ENCODE measurements at places on chromosomes 4 and X.
A peak's percentile ranks its signal among the peaks of the same experiment; 100 is the strongest.

DNA sequence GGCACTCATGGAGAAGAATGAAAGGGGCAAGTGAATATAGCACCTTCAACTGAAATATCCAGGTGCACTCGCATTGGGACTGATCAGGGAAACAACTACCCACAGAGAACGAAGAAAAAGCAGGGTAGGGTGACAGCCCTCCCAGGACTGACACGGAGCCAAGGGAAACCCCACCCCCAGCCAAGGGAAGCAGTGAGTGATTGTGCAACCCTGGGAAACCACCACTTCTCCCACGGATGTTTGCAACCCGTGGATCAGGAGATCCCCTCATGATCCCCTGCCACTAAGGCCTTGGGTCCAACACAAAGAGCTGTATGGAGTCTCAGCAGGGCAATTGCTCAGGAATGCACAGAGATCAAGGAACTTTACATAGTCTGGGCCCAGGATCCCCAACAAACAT is 158.5 kb upstream of the HCCS start:
- no peak for DNase-seq

- DNase-seq, result peak; percentile 69
These were observed 429 bp downstream of the NOCT start for GRCh38 chr4:139015948-139016471.

DNA sequence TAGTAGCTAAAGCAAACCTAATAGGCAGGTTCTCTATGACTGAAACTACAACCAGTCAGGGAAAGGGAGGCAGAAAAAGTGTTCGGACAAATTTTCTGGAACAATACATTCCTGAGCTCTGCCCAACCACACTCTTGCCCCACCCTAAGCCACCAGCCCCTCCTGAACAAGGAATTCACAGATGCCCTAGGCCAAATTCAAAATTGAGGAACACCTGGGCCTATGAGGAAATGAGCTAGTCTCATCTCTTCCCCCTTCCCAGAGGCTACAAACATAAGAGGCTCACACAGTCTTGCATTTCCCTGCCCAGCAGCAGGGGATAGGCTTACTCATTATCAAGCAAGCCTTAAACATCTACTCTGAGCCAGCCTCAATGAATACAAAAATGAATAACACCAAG is 284.7 kb downstream of the ZNF674 start:
- DNase-seq, result no peak

DNA sequence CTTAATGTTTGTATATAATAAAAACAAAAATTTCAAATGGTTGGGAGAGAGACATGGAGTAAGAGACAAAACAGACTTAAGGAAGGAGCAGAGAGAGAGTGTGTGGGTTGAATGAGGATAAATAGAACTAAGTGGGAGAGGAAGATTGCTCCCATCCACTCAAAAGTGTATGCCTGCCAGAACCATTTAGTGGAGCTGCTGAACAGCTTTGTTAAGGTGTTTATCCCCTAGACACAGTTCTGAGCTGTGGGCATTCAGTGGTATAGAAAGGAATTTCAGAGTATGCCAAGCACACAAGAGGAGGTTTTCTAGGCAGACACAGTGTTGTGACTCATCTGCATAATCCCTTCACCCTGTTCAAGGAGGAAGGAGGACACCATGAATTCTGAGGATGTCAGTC is 508.6 kb upstream of the EPHA5 start:
- DNase-seq, result no peak

GRCh38 chr4:144374065-144374464 is 233.5 kb upstream of the GYPA start:
- no peak for DNase-seq

All from erythroblast (primary cell).